ENCODE measurements at places on chromosomes 3 and 15.

DNA sequence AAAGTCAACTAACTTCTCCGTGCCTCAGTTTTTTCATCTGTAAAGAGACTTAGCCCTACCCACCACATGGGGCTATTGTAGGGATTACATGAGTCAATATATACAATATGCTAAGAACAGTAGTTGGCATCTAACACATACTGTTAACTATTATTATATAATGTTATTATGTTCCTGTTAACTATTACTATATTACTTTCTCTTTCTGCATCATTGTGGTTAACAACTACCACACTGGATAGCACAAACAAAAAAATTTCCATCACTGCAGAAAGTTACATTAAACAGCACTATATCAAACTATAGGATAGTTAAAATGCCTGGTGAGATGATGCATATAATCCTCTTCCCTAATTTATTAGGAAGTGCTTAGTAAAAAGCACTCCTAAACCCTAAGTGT lies 23.7 kb downstream of the STAG1 start:
- no peak for DNase-seq

- DNase-seq: no peak
Measured at GRCh38 chr15:45670091-45670490, 35.3 kb downstream of the SQOR start.

DNA sequence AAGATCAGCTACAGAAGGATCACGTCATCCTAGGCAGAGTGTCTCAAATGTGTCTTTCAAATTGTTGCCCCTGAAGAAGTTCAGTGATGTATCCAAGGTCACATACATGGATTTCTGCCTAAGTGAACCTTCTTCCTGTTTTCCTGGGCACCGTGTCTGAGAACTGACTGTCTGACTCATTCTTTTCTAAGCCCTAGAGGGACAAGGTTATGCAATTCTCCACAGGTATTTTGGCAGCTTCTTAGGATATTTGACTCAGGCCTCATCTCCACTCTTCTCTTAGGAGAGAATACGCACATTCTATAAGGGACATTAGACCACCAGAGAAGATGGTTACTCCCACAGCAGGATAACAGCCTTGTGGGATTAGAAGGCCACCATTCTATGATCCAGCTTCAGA lies 391.9 kb upstream of the THBS1 start:
- DNase-seq: no peak

- no peak for DNase-seq
Measured at GRCh38 chr3:5016211-5017161, 37.2 kb downstream of the BHLHE40 start.

DNA sequence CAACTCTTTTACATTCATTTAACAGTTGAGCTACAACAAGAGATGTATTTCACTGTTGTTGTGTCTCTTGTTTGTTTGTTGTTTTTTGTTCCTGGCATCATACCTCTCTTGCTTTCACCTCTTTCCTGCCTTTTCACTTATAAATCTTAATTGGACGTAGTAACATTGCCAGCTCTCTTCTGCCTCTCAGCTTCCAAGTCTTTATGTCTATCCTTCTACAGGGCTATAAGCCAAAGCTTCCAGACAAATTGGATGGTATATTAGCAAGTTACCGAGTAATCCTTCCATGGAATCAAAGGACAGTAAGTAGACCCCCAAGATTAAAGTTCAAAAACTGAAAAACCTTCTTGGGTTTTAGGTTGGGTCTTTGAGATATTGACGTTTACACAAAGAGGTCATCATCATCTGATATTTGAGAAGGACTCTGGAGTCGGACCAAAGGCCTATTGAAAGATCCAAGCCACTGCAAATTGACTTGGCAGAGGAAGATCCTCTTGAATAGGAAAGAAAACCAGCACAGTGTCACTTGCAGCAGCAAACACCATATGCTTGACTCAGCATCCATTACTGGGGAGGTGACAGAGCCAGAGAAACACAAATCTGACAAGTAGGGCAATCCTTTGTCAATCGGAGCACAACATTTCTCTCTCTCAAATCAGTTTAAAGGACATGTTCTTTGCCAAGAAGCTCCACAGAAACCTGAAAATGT lies 648.5 kb upstream of the NR2F2 start:
- DNase-seq: no peak

DNA sequence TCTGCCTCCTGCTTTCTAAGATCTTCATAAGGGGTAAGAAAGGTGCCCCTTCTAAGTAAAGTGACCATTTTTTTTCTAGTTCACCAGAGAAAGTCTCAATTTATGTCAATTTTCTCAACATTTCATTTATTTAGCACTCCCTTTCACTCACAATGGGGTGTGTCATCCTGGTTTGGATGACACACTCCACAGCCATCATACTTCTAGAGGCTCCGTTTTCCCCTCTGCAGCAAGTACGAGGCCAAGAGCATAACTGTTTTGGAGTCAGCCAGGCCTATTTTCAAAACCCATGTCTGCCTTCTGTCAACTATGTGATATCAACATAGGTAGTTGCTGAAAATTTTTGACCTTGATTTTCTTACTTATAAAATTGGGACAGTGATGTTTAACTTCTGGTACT lies 703.2 kb downstream of the NLGN1 start:
- no peak for DNase-seq

- DNase-seq: no peak
Measured at GRCh38 chr15:53512029-53512428, 247.4 kb downstream of the WDR72 start.

DNA sequence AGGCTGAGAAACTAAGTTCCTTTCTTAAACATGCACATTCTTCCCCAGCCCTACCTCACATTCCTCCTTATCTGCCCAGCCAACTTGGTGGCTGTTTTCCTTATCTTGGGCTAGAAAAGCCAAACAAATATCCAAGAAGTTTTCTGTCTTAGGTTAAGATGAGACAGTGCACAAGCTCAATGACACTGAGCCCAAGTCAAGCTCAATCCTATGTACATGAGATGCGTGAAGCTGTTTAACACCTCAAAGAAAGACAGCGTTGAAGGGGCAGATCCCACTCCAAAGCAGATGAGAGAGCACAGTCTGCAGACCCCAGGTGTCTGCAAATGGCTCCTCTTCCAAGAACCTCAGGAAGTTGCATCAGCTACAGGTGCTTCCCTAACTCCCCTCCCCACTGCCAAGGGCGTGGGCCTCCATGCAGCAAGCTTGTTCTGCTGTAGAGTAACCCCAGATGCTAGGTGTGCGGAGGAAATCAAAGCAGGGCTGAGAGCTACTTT lies 16.6 kb downstream of the LRRC2 start:
- DNase-seq: no peak

GRCh38 chr15:81111510-81112470 lies 22.3 kb upstream of the CFAP161 start:
- no peak for DNase-seq

- no peak for DNase-seq
Measured at GRCh38 chr3:71618538-71618937, 35.0 kb upstream of the FOXP1 start.

DNA sequence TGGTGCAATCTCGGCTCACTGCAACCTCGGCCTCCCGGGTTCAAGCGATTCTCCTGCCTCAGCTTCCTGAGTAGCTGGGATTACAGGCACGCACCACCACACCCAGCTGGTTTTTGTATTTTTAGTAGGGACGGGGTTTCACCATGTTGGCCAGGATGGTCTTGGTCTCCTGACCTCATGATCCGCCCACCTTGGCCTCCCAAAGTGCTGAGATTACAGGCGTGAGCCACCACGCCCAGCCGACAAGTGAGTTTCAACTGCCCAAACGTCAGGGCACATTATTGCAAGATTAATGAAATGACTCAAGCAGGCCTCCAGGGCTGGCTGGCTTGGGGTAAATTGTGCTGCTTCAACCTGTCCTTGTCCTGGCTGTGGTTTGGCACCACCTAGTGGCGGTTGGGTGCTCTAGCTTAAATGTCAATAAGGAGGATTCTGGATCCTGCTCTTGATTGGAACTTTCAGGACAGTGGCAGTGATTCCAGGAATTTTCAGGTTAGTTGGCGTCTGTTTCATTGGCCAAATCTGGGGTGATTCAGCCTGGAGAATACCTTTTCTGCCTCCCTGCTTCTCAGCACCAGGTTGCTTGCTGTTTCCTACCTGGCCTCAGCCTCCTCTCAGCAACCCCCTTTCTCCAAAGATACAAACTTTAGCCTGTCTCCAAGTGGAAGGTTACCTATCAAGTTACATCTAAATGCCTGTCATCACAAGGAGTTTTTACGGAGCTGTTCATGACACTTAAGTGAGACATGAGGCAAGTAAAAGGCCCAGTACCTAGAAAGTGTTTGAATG lies 32.4 kb upstream of the SACM1L start:
- peak; percentile 60 for DNase-seq

- no peak for DNase-seq
Measured at GRCh38 chr15:35197306-35197705, 112.2 kb upstream of the NANOGP8 start.

DNA sequence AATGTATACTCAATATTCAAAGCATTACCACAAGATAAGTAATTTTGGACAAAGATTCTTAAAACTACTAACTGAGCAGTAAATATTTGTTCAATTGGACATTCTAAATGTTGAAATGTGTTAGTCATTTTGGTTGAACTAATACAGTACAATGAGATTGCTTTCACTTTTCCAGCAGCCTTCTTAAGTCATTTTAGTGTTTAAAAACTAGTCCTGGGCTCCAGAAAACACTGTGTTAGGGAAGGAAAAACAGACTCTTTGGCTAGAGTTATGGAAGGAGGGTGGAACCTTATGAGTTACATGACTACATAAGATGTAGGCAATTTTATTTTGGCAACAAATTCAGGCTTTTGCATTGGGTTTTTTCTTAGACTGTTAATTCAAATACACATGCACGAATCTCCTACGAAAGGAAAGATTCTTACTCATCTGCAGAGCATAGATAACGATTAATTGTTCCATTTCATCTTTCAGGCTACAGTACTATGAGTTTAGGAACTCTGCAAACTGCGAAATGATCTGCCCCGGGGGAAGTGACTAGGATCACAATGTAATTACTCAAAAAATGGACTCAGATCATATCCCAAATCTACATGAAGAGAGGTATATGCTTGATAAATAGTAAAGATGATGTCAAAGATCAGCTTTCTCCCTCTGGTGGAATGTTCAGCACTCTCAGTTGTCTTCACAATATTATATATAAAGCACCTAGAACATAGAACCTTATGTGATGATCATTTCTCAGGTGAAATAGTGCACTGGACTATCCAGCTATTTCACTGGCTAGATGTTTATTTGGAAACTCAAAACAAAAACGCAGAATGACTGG lies 492.8 kb upstream of the MDFIC2 start:
- DNase-seq: no peak

DNA sequence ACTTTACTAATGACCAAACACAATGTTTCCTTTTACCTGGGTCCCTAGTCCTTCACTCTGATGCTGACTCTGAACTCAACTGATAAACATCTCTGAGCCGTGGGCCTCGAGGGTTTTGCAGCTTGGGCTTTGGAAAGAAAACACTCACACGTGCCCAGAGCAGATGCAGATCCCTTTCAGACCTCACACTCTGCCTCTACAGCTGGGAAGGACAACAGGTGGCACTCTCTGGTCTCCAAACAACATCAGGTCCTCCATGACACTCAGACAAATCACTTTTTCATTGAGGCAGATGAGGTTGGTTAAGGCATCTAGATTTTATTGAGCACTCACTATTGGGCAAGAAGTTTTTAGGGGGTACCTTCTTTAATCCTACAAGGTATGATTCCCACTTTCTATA lies 64.7 kb upstream of the NTRK3 start:
- DNase-seq: no peak

- DNase-seq: no peak
Measured at GRCh38 chr3:7651274-7651673, 790.4 kb downstream of the GRM7 start.

DNA sequence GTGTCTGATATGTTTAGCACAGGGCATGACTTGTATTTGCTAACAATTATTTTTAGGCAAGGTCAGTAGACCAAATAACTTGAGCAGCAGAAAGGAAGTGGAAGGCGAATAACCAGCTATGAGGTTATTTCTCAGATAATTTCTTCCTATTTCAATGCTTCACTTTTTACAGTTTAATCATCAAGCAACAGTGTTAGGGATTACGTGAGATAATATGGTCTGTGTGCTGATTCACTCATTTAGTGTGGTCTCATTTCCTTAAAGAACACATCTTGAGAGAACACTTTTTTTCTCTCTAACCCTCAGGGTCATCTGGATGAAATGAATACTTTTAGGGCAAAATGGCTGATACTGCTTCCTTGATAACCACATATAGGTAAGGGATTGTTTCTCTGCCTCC lies 126.0 kb upstream of the CCNL1 start:
- DNase-seq: no peak

GRCh38 chr3:149713730-149714654 lies 38.3 kb downstream of the COMMD2 start:
- DNase-seq: no peak

DNA sequence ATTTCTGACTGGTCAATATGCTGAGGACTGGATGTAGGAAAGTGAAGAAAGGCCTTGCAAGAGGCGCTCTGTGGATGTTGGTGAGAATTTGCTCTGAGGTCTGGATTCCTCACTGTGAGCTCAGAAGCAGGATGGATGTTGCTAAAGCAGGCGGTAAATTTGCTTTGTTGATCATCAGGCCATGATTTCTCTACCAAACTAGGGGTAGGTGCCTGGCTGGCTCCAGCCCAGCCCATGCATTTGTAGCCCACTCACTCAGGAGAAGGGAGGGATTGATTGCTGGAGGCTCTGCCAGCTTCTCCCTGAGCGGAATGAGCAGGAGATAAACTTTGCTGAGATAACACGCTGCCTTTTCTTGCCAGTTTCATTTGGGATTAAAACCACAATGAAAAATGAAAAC lies 44.3 kb upstream of the NTRK3 start:
- no peak for DNase-seq

- DNase-seq: no peak
Measured at GRCh38 chr15:91895051-91895450, 41.5 kb downstream of the SLCO3A1 start.

GRCh38 chr3:102183186-102183585 lies 251.6 kb upstream of the ZPLD1 start:
- no peak for DNase-seq

- no peak for DNase-seq
Measured at GRCh38 chr3:30408105-30408557, 198.3 kb upstream of the TGFBR2 start.

DNA sequence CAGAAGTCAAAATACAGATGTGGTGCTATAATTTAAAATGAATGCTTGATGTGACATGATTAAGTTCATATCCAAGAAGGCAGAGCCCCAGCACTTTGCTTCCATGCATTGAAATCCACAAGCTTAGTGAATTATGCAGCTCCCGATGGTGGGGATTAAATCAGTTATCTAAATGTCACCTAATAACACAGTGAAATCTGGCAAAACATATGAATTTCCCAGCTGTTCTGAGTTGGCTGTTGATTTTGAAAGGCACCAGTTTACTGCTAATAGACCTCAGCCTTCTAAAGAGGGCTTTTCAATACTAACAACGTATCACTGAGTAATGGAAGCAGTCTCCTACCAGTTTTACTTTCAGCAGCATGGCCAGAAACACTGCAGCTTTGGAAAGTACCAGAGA lies 19.8 kb upstream of the CRBN start:
- DNase-seq: no peak

GRCh38 chr3:99858469-99858868 lies 40.8 kb downstream of the CMSS1 start:
- DNase-seq: no peak
